ENCODE measurements at places on chromosomes 2 and 18.

GRCh38 chr18:64513401-64513800 lies 364.5 kb upstream of the LINC00305 start:
- no peak for DNase-seq

- DNase-seq: no peak
Measured at GRCh38 chr2:229620289-229620688, 94.1 kb downstream of the DNER start.

GRCh38 chr2:6824962-6825361 lies 40.7 kb downstream of the CMPK2 start:
- peak; percentile 53 for DNase-seq

DNA sequence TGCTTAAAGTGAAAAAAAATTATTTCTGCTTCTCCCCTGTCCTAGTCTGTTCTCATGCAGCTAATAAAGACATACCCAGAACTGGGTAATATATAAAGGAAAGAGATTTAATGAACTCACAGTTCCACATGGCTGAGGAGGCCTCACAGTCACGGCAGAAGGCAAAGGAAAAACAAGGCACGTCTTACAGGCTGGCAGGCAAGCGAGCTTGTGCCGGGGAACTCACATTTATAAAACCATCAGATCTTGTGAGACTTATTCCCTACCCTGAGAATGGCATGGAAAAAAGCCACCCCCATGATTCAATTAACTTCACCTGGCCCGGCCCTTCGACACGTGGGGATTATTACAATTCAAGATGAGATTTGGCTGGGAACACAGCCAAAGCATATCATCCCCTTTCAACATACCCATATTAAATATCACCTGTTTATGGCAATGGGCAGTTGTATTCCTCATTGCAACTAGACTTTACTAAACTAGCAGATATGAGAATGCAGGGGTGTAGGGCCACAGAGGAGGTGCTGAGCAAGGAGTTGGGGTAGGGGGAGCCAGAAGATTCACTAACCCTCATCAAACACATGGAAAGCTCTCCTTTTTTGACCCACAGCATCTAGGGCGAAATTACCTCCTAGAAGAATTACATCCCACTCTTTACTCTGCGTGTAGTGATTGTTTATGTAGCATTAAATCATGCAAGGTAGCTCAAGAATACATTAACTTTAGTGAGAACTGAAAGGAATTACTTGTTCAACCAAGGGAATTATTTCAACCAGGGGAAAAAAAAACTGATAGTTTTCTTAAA lies 183.3 kb upstream of the DOK6 start:
- no peak for DNase-seq

- no peak for DNase-seq
Measured at GRCh38 chr2:234181121-234181520, 130.6 kb downstream of the SPP2 start.

- DNase-seq: no peak
Measured at GRCh38 chr2:65300134-65300760, 72.6 kb downstream of the ACTR2 start.

DNA sequence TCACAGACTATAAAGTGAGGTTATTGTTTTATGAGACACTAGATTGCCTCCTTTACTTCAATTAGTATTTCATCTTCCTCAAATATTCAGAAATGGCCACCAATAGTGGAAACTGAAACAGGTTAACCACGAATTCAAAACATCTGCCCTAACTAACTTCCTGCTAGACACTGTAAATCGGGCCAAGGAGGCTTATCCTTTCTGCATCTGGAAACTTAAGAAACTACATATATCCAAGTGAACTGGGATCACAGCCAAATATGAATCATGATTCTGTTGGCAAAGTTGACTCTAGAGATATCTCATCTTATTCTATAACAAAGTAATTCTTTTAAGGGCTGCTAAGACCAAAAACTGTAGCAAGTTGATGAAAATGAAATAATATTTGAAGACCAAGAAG lies 136.6 kb upstream of the ZC3H15 start:
- peak; percentile 45 for DNase-seq

DNA sequence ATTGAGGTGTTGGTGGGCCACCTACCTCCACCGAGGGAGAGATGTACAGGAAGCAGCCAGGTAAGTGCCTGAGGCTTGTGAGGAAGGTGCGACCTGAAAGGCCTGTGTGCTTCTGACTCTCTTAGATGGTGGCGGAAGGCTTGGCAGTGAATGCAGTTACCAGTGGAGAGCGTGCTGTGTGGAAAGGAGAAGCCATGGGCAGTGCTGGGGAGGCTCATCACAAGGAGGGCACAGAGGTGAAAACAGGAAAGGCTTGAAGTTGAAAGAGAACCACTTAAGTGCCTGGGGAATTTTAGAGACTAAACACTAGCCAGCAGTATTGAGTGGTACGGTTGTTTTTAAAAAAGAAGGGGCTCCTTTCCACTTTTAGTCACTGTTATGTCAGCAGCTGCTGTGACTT lies 130.9 kb downstream of the ZNF407 start:
- no peak for DNase-seq

- no peak for DNase-seq
Measured at GRCh38 chr2:118151831-118152230, 63.6 kb downstream of the INSIG2 start.

GRCh38 chr2:150274108-150274507 lies 213.4 kb downstream of the RND3 start:
- DNase-seq: no peak

- DNase-seq: no peak
Measured at GRCh38 chr2:38535744-38536506, 66.8 kb downstream of the HNRNPLL start.

GRCh38 chr18:52596748-52597435 lies 256.9 kb downstream of the DCC start:
- DNase-seq: no peak

GRCh38 chr2:64842030-64842429 lies 147.2 kb upstream of the SLC1A4 start:
- no peak for DNase-seq

DNA sequence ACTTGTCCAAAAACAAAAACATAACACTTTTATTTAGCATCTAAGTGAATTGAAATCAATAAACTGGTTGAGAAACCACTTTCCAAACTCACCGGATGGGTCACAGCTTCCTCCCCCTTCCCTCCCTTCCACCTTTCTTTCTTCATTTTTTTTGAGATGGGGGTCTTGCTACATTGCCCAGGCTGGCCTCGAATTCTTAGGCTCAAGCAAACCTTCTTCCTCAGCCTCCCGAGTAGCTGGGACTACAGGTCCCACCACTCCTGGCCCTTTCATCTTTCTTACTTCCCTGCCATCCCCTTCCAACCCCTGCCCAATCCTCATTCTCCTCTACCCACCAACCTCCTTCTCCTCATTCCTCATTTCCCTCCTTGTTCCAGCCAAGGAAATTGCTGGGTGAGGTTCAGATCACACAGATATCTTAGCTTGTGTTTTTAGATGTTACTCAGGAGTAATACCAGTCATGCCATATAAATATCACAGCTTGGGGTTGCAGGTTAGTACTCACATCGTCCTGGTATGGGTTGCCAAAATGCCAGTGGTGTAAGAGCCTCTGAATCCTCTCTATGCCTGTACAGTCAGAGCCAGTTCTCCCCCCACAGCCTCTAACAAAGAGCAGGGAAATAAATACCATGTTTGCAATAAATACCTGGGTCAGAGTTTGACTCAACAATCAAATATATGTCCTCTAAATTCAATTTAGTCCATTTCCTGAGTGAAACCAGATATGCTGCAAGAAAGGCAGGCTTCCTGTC lies 132.7 kb upstream of the NDUFV2 start:
- DNase-seq: no peak

GRCh38 chr18:13570216-13570615 lies 156.1 kb downstream of the FAM210A start:
- DNase-seq: no peak

DNA sequence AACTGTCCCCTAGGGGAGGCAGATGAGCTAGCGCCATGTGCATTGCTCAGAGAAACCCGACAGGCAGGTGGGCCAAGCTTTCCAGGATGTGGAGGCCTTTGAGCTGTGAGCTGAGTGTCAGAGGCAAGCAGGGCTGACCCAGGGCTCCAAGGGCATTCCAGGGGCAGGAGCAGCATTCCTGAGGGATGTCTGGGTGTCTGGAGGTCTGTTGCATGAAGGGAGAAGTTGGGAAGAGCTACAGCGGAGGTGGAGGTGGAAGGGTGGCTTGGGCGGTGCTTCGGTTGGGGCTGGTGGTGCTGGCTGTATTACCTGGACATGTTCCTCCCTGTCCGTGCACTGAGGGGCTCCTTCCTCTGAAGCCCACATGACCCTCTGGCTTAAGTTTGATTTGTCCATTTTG lies 102.8 kb downstream of the RNF144A start:
- DNase-seq: no peak

DNA sequence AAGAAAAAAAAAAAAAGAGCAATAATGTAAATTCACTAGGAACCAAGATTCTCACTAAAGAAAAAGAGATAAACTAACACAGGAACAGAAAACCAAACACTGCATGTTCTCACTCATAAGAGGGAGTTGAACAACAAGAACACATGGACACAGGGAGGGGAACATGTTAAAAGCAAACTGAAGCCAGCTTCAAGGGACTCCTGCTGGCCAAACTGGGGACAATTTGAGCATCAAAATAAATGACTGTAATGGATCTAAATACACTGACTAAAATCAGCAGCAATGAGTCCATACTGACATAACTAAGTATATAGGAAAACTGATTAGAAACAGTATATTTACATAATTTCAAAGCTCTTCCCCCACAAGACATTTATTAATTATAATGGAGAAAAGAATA lies 73.0 kb downstream of the FARSB start:
- no peak for DNase-seq

- no peak for DNase-seq
Measured at GRCh38 chr2:33108483-33109443, 162.0 kb downstream of the LTBP1 start.

GRCh38 chr2:161905389-161906046 lies 168.5 kb downstream of the DPP4 start:
- DNase-seq: no peak

- DNase-seq: peak; percentile 34
Measured at GRCh38 chr2:25521665-25522387, 151.6 kb downstream of the DTNB start.

DNA sequence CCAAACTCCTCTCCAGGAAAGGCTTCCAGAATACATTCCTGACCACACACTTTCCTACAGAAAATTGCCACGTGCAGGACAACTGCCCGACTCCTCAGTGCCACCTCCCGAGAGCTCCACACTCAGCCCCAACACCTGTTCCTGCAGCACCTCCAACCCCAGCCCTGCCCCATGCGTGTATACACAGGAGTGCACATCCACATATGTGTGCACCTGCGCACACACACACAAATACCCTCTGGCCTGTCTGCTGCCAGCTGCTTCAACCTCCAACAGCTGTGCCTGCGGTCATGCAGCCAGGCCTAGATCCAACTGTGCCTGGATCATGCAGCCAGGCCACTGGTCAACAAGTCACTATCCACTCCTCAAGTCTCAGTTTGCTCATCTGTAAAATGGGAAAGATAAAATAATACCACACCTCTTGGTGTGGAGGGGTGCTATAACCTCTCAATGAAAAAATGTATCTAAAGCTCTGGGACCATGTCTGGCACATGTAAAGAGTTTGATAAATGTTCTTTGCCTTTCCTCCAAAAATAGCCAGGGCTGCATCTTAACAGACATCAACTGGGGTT lies 152.1 kb upstream of the ID2 start:
- no peak for DNase-seq

GRCh38 chr18:47484068-47484467 lies 232.6 kb upstream of the SKOR2 start:
- no peak for DNase-seq

- DNase-seq: no peak
Measured at GRCh38 chr2:9206991-9207640, 504 bp downstream of the ASAP2 start.

GRCh38 chr2:105239924-105240323 lies 1.6 kb upstream of the GPR45 start:
- peak; percentile 87 for DNase-seq

DNA sequence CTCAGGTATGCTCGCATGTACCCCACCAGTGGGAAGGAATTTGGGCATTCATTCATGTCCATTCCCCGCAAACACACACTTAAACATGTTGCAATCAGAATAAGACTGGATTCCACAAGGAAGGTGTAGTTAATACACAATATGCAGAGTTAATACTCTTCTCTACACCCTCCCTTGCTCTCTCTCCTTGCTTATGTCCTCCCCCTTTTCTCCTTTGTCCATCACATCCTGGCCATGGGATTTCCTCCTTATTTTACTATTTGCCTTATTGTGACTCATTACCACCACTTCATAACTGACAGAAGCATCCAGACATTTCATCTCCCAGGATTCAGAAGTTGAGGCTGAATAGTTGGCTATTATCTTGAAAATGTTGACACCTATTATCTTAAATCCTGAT lies 473.8 kb upstream of the SPHKAP start:
- no peak for DNase-seq

DNA sequence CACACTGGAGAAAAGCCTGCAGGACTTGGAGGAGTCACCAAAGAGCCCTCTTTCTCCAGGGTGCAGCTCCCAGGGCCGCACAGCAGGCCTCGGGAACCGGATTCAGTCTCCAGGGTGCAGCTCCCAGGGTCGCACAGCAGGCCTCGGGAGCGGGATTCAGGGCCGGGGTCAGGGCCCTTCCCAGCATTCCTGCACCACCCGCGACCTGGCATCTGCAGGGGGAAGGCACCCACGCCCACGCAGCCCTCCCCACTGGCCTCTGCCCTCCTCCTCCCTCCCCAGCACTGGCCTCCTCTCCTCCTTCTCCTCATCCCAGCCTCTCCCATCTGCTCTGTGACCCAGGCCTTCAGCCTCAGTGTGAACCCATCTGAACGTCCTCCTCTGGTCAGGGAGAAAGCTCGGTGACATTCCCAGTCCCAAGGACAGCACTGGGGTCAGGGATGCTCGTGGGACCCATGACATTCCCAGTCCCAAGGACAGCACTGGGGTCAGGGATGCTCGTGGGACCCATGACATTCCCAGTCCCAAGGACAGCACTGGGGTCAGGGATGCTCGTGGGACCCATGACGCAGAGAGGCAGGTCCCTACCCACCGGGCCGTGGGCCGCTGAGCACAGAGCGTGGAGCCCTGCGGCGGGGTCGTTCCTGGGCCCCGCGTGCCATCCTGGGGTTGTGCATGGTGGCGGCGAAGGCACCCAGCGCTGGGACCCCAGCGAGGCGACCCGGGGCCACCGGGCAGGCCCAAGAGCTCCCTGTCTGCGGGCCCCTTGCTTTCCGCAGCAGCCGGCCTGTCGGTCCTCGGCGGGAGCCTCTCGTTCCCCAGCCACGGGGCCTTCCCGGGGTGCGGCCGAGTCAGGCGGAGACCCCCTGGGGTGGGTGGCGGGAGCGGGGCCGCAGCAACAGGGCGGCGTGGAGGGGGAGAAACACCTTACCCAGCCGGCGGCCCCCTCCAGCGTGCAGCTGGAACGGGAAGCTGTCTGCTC lies 550.2 kb upstream of the SALL3 start:
- no peak for DNase-seq

DNA sequence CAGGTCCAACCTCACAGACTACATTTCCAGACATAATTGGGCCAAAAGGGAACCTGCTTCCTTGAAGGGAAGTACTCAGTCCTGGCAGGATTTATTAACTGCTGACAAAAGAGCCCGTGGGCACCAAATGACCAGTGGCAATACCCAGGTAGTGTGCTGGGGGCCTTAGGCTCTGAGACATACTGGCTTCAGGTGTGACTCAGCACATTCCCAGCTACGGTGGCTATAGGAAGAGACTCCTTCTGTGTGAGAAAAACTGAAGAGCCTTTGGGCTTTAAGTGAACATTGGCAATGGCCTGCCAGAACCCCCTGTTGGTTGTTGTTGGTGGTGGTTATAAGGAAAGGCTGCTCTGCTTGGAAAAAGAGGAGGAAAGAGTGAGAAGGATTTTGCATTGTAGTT lies 401.8 kb downstream of the KCNJ3 start:
- no peak for DNase-seq

GRCh38 chr2:14330884-14331283 lies 301.6 kb upstream of the LRATD1 start:
- no peak for DNase-seq

All from AG04449 (cell line).